ENCODE measurements at places on chromosomes 3 and 15.
A peak's percentile ranks its signal among the peaks of the same experiment; 100 is the strongest.

DNA sequence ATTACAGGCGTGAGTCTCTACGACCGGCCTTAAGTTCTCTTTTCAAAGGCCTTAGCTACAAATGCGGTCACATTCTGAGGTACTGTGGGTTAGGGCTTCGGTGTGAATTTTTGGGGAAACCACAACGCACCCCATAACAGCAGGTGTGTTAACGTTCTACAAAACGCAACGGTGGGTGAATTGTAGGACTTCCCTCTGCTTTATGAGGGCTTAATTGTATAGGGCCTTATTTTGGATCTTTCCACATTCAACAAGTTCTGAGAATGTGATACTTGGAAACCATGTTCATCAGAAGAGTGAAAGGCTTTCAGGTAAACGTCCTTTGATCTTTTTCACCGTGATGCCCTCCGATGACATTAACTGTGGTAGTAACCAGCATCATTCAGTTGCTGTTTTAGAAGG, 998.6 kb upstream of the CFAP20DC start:
- DNase-seq = no peak

- DNase-seq = no peak
Observed at GRCh38 chr3:32132121-32132520, 25.7 kb downstream of the GPD1L start.

GRCh38 chr15:69236505-69236904, 62.2 kb upstream of the PAQR5 start:
- DNase-seq = no peak

DNA sequence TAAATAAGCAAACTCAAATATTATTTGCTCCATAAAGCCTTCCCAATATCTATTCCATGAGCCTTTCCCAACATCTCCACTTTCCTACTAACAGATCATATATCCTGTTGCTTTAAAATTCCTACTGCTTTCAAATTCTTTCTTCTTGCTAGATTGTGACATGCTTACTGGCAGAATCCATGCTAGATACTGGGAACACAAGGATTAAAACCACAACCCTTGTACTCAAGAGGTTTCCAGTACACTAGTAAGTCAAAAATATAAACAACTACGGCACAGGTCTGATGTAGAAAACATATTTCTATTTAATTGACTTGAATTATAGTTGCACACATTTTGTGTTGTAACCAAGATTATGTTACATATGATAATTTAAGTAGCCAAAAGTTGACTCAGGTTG, 275.0 kb downstream of the ZBTB20 start:
- no peak for DNase-seq

DNA sequence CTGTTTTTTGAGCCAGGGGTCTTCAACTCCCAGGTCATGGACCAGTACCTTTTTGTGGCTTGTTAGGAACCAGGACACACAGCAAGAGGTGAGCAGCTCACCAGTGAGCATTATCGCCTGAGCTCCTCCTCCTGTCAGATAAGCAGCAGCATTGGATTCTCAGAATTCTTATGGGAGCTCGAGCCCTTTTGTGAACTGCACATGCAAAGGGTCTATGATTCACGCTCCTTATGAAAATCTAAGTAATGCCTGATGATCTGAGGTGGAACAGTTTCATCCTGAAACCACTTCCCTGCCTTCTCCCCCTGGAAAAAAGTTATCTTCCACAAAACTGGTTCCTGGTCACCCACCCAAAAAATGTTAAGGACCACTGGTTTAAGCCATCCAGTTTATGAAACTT, 1047.6 kb downstream of the OTOL1 start:
- no peak for DNase-seq

DNA sequence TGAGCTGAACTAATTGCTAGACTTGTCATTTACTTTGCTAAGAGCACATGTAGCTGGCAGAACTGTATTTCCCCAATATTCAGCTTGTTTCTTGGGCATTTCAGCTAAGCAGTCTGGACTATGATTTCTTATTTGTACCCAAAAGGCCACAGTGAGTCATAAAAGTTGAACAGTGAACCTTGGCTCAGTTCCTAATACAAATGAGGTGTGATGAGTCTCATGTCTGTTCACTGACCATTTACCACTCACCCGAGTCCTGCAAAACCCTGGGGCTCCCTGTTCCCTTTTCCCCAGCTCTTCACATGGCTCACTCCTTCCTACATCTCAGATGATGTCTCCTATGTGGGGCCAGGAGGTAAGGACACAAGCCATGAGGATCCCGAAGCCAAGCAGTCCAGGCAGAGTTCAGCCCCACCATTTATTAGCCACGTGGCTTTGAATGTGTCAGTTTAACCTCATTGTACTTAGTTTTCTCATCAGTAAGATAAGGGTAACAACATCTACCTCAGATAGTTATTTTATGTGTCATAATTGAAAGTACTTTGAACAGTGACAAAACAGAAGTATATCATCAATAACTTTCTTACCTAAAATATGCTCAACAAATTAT, 239.3 kb downstream of the IL5RA start:
- no peak for DNase-seq

- no peak for DNase-seq
Observed at GRCh38 chr3:156818890-156819289, 7.3 kb upstream of the LEKR1 start.

DNA sequence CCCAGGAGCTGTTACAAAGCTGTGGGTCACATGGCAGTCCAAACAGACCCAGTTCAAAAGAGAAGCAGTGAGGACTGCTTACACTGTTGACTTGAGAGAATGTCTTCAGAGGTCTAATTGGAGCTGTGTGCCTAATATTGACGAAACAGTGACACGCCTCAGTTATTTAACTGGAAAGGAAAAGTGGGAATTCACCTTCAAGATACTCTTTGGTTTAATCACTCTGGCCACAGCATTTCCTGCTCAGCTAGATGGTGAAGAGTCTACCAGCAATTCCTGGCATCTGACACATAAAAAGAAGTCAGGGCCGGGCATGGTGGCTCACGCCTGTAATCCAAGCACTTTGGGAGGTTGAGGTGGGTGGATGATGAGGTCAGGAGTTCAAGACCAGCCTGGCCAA, 326.4 kb downstream of the SV2B start:
- DNase-seq = no peak

- no peak for DNase-seq
Observed at GRCh38 chr3:59499000-59499399, 449.2 kb upstream of the CFAP20DC start.

GRCh38 chr3:16369885-16370284, 104.9 kb downstream of the OXNAD1 start:
- no peak for DNase-seq

GRCh38 chr15:80569656-80570055, 125.5 kb upstream of the ABHD17C start:
- no peak for DNase-seq

DNA sequence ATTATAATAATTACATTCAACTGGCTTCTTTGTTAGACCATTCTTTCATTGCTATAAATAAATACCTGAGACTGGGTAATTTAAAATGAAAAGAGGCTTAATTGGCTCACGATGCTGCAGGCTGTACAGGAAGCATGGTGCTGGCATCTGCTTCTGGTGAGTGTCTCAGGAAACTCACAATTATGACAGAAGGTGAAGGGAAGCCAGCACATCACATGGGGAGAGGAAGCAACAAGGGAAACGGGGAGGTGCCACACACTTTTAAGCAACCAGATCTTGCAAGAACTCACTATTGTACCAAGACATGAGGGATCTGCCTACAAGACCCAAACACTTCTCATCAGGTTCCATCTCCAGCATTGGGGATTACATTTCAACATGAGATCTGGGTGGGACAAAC, 413.1 kb upstream of the ARRDC4 start:
- no peak for DNase-seq

- no peak for DNase-seq
Observed at GRCh38 chr3:178517665-178518334, 18.4 kb upstream of the KCNMB2 start.

GRCh38 chr3:140292170-140292569, 357.2 kb downstream of the CLSTN2 start:
- no peak for DNase-seq

DNA sequence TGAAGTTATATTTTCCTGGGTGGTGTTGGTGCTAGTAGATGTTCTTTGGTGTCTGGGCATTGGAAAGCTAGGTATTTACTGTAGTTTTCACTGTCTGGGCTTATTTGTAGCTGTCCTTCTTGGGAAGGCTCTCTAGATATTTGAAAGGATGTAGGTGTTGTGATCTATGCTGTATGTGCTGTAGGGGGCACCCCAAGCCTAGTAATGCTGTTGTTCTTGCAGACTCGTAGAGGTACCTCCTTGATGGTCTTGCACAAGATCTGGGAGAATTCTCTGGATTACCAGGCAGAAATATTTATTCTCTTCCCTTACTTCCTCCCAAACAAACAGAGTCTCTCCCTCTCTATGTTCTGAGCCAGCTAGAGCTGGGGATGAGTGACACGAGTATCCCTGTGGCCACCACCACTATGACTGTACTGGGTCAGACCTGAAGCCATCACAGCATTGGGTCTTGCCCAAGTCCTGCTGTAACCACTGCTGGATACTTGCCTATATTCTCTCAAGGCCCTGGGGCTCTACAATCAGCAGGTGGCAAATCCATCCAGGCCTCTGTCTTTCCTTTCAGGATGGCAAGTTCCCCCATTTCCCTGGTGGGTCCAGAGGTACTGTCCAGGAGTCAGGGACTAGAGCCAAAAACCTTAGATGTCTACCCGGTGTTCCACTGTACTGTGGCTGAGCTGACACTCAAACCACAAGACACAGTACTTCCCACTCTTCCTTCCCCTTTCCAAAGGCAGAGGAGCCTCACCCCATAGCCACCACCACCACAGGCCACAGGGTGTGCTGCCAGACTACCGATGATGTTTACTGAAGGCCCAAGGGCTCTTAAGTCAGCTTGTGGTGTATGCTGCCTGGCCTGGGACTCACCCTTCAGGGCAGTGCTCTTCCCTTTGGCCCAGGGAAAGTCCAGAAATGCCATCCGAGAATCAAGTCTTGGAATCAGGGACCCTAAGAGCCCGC, 195.2 kb upstream of the DPPA4 start:
- DNase-seq = peak; percentile 28

DNA sequence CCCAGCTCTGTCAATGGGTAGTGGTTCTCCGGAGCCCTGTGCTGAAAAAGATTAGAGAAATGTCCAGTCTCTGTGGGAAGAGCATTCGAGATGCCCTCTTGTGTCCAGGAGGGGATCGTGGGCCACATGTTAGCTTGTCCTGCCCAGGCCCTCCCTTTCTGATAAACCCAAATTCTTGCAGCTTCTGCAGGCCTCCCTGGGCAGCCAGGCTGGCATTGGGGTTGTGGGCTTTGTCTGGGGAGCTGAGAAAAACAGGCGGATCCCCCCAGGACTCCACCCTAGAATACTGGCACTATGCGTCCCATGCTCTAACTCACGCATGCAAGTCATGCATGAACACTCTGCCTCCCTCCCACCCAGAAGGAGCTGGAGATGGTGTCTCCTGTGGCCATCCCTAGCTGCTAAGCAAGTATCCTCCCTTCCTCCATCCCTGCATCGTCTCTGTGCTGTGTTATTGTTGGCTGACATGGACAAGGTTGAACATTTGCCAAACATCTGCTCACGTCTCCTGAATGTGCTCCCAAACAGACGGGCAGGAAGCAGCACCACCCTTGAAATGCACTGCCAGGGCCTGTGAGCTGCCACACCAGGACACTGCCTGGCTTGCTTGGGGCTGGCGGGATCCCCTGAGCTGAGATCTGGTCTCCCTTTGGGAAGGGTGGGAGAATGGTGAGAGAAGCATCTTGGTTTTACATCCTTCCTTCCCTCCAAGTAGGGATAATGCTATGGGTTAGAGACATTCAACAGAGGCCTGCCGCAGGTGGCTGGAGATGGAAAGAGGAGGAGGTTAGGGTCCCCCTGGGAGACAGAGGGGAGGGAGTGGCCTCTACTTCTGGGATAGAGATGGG, 26.5 kb downstream of the CFAP161 start:
- no peak for DNase-seq

DNA sequence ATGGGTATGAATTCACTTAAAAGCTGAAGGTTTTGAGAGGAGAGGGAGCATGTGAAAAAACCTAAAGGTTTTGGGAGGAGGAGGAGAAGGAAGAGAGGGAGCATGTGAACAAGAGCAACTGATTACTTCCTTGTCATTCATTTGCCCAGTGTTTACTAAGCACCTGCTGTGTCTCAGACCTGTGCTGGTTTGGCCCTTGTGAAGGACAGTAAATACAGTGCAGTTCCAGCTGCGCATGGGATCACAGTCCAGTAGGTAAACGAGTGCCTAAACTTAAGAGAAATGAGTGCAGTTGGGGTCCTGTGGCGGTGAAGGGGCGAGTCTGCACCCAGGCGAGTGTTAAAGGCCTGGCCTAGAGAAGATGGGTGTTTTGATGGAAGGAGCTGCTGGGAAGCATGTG, 38.6 kb downstream of the IGF1R start:
- no peak for DNase-seq

DNA sequence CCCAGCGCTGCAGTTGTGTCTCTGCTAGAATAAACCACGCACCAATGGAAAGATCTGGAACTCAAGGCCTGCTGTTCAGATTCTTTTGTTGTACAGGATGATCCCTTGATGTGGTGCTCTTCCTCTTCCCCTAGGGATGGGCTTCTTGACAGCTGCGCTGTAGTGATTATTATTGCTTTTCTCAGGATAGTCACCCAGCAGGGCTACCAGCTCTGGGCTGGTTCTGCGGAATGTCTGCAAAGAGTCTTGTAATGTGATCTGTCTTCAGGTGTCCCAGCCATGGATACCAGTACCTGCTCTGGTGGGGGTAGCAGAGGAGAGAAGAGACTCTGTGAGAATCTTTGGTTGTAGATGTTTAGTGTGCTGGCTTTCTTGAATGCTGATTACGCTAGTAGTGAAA, 974.2 kb downstream of the NSUN3 start:
- no peak for DNase-seq

DNA sequence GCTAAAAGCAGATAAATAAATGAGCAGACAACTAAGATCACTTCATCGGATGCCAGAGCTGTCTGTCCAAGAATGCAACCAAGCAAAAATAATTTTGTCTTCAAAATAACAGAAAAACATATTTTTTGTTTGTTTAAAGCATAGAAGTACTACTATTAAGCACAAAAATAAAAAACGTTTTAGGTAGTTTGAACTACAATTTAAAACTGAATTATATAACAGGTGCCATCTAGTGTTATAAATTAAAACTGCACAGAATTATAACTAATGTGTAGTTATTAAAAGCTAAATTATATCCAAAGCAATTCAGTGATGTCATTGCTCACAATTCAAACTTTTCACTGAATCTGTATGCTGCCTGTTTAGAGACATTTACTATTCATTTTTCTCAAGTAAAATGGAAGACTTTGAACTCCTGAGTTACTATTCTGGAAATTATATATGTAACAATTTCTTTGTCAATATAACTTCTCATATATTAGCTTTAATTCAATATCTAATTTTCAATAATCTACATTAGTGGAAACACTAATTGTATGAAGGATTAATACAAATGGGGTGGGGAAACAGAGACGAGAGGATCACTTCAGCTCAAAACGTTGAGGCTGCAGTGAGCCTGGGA, 29.5 kb downstream of the LINS1 start:
- no peak for DNase-seq

GRCh38 chr15:89198934-89199333, 22.4 kb downstream of the RLBP1 start:
- DNase-seq = no peak

- no peak for DNase-seq
Observed at GRCh38 chr3:45518376-45519135, 76.0 kb upstream of the LIMD1 start.

All from occipital lobe (tissue), 3 donors.